Neural crest cell (in vitro differentiated cells): ENCODE measurements at places on chromosomes 2 and 18.
A peak's percentile ranks its signal among the peaks of the same experiment; 100 is the strongest.

DNA sequence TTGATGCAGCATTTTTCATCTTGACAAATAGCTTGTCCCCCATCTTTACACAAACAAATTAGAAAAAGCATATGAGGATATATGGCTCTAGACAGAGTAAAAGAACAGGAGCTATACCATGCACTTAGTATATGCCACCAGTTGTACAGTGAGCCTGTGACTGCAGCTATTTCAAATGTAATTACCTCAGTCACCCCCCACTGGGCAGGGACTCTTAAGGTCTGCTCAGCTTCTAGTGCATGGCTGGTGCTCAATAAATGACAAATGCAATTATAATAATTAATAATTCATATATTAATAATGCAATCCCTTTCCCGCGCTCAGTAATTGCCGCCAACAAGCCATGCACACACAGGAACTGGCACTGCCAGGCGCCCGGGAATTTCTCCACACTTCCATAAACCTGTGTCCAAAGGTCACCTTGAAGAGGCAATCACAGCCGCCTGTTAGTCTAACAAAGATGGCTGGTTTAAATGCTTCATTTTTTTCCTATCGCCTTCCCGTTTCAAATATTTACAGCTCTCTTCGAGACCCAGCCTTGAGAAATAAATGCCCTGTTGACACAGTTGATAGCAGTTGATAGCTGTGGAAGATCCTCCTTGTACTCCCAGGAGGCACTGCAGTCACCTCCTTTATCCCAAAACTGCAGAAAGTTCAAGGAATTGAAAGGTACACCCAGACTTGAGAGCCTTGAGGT lies 156.6 kb downstream of the INO80D start:
- DNase-seq: no peak

DNA sequence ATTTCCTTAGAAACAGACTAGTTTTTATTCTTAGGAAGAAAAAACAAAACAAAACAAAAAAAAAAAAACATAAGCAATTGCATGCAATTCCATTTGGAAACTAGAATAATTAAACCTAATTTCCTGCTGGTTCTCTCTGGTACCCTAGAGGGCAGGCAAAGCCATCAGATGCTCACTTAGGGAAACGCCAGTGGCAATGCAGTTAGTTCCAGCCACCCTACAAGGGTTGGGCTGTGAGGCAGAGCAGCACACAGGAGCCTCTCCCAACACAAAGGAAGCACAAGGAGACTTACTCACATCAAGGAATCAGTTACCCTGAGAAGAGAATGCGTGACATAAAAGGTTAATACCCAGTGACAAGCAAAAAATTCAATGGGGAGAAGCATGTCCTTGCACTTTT lies 28.8 kb downstream of the CCDC93 start:
- no peak for DNase-seq

DNA sequence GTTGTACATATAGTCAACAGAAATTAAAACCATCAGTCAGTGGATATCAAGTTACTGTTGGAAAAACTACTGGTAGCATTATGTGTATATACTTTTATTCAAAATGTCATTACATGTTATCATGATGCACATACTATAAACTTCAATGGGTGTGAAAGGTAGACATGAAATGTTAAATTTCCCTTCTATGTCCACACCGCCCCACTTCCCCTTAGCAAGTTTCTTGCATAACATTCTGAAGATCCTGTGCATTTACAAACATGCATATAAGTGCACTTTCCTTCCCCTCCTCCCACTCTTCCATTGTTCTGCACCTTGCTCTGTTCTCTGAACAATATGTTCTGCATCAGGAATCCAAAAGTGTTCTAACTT lies 16.6 kb upstream of the HK2 start:
- DNase-seq: no peak

GRCh38 chr2:210536973-210537650 lies 19.3 kb upstream of the CPS1 start:
- no peak for DNase-seq

GRCh38 chr18:58201268-58201667 lies 157.2 kb downstream of the NEDD4L start:
- no peak for DNase-seq

DNA sequence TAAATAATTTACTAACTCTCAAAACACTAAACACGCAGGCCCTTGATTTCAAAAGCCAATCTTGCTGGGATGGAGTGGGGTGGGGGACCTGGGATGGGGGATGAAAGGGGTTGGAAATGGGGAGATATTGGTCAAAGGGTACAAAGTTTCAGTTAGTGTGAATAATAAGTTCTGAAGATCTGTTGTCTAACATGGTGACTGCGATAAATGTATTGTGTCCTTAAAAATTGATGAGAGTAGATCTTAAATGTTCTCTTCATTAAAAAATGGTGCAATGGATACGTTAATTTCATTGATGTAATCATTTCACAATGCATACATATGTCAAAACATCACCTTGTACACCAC lies 505 bp upstream of the ACYP2 start:
- DNase-seq: no peak

GRCh38 chr18:63192885-63193349 lies 126.7 kb downstream of the BCL2 start:
- DNase-seq: no peak

DNA sequence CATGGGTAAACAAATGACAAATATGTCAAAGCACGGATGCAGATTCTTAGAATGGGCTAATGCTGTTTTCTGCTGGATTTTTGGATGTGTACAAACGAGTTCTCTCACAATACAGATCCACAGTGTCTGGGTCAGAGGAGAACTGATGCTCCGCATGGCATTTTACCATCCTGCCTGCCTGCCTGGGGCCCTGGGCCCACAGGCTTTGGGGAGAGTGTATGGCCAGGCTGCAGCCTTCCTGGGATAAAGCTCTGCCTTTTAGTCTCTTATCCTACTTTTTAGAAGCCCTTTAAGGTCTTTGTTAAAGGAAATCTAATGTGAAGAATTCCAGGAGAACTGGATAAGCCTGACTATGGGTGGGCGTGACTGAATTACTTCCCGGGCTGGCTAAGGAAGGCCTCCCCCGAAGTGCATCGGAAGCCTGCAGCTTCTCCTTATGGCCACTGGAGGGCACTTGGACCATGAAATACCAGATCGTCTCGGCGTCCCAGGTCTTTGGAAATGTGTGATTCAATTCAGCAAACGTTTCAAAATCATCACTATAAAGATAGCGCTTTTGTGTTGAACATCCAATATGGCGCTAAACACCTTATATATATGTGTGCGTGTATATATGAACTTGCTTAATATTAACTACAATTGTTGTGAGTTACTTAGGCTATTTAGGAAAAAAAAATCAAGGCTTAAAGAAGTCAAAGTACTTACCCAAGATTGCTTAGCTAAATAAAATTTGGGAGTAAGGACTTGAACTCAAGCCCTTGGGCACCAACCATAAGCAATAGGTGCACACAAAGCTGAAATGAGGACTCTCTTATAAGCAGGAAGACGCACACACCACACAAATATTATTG lies 15.2 kb upstream of the DNPEP start:
- DNase-seq: peak; percentile 64
